NCI-H1436 (cell line): ENCODE measurements at places on chromosomes 7 and 10.

DNA sequence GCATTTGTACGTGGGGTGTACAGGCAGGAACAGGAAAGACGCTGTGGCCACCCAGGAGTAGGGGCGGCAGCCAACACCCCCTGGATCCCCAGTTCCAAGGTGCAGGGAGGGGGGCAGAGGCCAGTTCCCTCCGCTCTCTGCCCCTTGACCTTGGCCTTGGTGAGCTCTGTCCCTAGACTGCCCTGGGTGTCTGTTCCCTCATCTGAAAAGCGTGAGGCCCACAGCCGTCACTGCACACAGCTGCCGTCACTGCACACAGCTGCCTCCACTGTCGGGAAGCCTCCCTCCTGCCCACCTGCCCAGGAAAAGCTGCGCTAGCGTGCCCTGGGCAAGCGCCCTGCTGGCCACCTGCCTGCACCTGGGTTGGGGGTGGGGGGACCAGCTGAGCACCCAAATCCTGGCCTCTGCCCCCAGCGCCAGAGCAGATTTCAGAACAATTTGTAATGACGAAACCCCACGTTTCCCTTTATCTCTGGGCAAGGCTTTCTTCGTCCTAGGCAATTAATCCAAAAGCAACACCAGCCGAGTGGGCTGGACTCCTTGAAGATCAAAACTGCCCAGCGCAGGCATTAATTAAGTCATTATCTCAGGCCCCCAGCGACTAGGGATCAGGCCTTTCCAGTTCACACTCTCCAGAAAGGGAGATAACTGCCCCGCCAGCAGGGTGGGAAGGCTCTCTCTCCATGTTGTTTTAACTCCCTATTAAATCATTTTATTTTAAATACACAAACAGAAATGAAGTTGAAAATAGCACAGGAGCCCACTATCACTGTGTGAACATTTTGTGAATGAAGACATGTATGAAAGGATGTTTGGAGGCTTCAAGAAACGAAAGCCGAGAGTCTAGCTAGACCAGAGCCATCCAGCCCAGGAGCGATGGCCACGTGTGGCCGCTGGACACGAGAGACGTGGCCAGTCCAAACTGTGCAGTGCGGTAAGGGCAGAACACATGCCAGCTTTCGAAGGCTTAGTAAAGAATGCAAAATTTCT, 4.0 kb upstream of the PDGFA start:
- no peak for DNase-seq

DNA sequence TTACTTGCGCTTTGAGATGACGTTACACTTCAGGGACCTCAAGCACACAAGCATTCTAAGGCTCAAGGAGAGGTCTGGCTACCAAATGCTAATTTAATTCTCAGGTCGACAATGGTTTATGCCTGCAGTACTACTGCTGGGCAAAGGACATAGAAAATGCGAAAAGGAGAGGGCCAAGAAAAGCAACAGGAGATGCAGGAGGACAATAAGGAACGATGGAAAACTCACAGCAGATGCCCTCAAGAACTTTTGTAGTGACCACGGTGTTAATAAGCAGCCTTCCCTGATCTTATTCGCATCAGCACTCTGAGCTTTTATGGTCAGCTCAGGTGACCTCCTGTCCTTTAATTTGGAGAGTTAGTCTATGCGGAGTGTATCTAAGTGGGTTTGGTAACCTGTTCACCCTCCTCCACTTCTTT, 146.3 kb downstream of the GPR85 start:
- no peak for DNase-seq

DNA sequence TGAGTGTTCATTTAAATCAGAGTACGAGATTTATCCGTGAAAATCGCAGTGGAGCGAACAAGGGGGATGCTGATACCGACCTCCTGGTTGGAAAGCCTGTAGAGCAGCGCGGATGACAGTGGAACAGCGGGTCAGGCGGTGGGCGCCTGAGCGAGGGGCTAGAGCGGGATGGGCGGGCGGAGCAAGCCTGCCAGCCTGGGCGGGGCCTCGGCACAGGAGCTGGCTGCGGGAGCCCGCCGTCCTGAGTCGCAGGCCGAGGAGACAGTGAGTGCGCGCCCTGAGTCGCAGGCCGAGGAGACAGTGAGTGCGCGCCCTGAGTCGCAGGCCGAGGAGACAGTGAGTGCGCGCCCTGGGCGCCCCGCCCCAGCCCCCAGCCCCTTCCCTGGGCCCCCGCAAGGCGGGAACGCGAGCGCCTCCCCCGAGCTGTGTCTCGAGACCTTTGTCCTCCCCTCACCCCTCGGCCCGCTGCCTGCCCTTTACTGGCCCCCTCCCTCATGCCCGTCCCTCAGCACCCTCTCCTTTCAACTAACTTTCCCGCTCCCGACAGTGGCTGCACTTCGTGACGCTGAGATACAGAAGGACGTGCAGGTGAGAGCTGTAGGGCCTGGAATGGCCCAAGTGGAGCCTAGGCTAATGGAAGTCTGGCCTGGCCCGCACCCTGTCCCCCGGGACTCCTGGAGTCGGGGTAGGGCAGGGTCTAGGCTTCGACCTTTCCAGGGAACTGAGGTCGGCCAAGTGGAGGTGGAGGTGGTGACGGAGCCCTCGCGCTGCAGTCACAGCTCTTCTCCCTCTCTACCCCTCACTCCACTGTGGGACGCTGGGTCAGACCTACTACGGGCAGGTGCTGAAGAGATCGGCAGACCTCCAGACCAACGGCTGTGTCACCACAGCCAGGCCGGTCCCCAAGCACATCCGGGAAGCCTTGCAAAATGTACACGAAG, at the start of gene AS3MT:
TSS of gene AS3MT (plus strand) at position 213 of the 941 bp plus-strand sequence. CDS start at position 336, 123 bp downstream.
- peak; percentile 23 for DNase-seq

GRCh38 chr10:115937768-115938056, 335.3 kb downstream of the GFRA1 start:
- no peak for DNase-seq
